ENCODE measurements at places on chromosomes 11 and 22. TPM values are rescaled to one million over a fixed set of nuclear protein-coding genes. Genes with fewer than 3 reads are reported as not detected.

DNA sequence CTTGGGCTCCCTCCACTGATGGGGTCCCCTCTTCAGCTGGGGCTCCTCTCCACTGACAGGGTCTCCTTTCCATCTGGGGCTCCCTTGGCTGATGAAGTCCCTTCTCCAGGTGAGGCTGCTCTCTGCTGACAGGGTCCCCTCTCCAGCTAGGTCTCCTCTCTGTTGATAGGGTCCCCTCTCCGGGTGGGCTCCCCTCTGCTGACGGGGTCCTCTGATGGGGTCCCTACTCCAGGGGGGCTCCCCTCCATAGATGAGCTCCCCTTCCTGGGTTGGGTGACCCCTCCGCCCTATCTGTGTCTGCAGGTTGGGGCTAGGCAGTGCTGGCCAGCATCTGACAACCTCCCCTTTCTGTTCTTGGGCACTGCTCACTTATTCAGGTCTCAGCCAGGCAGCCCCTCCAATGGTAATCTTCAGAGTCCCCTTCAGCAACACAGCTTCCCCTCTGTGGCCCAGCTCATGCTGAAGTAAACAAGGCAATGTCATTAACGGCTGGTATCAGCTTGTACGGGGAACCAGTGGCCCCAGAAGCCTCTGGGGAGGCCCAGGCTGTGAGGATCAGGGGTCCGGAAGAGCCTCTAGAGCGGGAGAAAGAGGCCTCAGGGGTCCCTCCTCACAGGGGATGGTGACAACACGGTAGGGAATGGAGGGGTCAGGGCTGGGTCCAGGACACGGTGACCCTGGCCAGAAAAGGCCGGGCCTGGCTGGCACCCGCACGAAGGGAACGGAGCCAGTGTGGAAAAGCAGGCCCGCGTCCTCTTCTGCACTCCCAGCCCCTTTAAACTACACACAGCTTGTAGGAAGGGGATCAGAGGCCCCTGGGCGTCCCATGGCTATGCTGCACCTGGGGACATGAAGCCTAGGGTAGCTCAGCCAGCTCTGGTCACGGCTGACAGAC is 9.6 kb upstream of the CD81 start:
- peaks cover 6% of the 10 kb centered on the region for H3K4me1 ChIP-seq
- no peak overlapping the region for H3K27ac ChIP-seq
- H3K36me3 ChIP-seq = no peaks in the 10 kb centered on the region
- no peaks in the 10 kb centered on the region for H3K27me3 ChIP-seq

CDC42EP1 gene
- total RNA-seq = 73.2 TPM

GRCh38 chr22:39308614-39309363 is 10.6 kb downstream of the RPL3 start:
- no peaks in the 10 kb centered on the region for H3K27me3 ChIP-seq
- H3K4me3 ChIP-seq = no peak overlapping the region

DNA sequence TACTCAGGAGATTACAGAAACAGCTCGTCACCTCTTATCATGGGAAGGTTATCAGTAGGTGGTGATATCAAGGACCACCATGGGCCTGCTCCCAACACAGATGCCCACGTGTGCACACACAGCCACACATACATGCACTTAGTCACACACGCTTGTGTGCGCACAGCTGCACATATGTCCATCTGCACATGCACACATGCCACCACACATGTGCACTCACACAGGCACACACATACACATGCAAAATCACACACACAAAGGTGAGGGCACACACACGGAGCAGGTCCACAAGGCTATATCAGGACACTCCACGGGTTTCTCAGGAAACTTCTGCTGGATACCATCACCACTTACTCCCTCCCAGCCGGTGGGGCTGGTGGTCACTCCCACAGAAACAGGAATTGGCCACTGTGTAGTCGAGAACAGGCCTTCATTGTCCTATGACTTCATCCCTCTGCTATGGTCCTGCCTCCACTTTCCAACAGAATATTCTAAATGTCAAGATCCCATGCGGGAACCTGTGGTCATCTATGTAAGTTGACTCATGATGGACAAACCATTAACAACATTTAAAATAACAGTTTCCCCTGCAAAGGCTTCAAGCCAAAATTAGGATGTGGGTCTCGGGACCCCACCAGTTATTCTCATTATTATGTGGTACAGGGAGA is 2.2 kb downstream of the C11orf24 start:
- no peak overlapping the region for H3K4me3 ChIP-seq
- no peaks in the 10 kb centered on the region for H3K27me3 ChIP-seq
- no peak for DNase-seq

DNA sequence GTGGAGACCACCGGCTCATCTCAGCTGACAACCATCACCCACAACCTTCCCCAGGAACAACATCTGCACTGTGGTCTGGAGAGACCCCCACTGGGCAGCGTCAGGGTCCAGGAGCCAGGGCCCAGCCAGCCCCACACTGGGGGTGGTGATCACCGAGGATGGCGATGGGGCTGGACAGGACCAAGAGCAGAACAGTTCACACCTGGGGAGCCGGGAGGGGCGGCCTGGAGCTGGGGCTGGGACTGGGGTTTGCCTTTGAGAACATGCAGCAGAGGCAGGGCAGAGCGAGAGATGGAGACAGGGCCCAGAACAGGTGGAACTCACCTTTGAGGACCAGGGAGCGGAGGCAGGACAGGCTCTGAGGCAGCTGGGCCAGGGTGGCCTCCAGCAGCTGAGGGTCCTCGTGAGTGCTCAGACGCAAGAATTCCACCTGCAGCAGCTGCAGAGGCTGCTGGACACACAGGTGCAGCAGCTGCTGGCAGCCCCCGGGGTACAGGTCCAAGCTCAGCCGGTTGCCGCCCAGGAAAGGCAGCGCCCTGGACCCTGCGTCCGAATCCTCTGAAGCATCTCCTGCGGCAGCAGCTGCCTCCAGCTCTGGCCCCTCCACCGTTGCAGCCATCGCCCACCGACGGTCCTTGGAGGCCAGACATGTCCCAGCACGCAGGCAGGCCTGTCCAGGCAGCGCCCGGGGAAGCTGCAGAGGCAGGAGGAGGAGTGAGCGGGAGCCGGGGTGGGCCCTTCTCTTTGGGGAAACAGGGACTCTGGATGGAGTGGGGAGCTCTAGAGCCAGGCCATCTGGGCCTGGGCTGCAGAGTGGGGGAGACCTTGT is 1.0 kb downstream of the PIDD1 start:
- no peak overlapping the region for H3K27ac ChIP-seq
- H3K36me3 ChIP-seq = no peaks in the 10 kb centered on the region
- peaks cover 35% of the 10 kb centered on the region for H3K4me1 ChIP-seq
- no peaks in the 10 kb centered on the region for H3K27me3 ChIP-seq
- no peak for DNase-seq

GRCh38 chr22:30260276-30260675 is 6.4 kb downstream of the OSM start:
- H3K4me1 ChIP-seq = peaks cover 14% of the 10 kb centered on the region
- H3K36me3 ChIP-seq = no peaks in the 10 kb centered on the region
- DNase-seq = no peak

- H3K27ac ChIP-seq = peak overlapping the region; percentile 74
- peak; percentile 80 for DNase-seq
- H3K4me1 ChIP-seq = peaks cover 49% of the 10 kb centered on the region
Measured at GRCh38 chr11:65274735-65275682, 13.2 kb downstream of the POLA2 start.

- DNase-seq = no peak
- no peaks in the 10 kb centered on the region for H3K4me1 ChIP-seq
- H3K36me3 ChIP-seq = no peaks in the 10 kb centered on the region
- H3K4me3 ChIP-seq = no peak overlapping the region
- no peaks in the 10 kb centered on the region for H3K27me3 ChIP-seq
Measured at GRCh38 chr11:103637295-103637694, 399.1 kb upstream of the DDI1 start.

DNA sequence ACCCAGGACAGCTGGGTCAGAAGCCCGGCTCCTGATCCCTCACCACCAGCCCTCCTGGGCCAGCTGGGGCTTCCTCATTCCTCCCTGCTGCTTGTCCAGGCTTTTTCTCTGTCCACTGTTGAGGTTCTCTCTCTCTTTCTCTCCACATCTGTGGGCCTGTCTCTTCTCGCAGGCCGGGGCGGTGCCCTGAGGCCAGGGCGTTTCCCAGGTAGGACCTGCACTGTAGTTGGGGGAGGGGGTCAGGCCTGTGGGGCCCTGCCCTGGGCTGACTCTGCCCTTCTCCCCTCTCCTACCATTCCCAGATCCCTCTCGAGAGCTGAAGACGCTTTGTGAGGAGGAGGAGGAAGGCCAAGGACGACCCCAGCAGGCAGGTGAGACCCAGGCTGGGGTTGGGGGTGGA is 4.9 kb downstream of the EHBP1L1 start:
- no peaks in the 10 kb centered on the region for H3K27me3 ChIP-seq
- no peak overlapping the region for H3K4me3 ChIP-seq
- no peak for DNase-seq
- no peak overlapping the region for H3K27ac ChIP-seq

DNA sequence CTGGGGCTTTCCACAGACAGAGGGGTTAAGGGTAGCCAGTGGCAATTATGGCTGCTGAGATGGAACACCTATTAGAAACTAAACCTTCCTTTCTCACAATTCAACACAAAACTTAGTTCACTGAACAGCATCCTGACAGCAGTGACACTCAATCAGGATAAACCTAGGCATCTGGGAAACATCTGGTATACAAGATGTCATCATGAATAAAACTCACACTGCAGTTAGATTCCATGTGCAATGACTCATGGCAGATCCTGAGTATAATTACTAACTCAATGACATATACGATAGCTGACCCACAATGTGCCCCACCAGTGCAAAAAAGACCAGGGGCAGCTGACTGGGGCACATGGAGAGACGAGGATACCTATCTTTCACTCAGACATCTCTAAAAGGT is 17.7 kb downstream of the RBFOX2 start:
- H3K4me1 ChIP-seq = peaks cover 35% of the 10 kb centered on the region

GRCh38 chr11:12794576-12795230 is 120.5 kb downstream of the TEAD1 start:
- H3K27me3 ChIP-seq = no peaks in the 10 kb centered on the region
- DNase-seq = no peak
- H3K27ac ChIP-seq = no peak overlapping the region
- H3K4me1 ChIP-seq = peaks cover 33% of the 10 kb centered on the region
- no peaks in the 10 kb centered on the region for H3K36me3 ChIP-seq

GRCh38 chr11:66886671-66887221 is 29.9 kb downstream of the LRFN4 start:
- H3K4me1 ChIP-seq = peaks cover 8% of the 10 kb centered on the region
- no peak overlapping the region for H3K27ac ChIP-seq
- H3K36me3 ChIP-seq = no peaks in the 10 kb centered on the region
- no peak for DNase-seq

DNA sequence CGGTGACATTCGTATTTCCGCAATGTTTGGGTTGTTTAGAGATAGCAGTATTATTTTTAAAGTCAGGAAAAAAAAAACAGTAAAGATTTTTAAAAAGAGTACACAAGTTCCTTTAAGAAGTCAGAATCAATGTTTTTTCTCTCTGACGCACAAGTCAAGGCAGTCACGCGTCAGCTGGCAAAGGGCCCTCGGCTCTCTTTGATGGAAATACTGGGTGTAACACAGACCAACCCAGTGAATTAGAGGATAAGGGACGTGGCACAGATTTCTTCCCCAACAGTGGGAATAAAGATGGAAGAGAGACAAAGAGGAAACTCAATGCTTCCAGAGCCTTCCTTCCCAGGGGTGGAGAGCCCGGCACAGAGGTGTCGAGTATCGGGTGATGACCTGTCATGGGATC is 13.4 kb downstream of the ASCC2 start:
- H3K27ac ChIP-seq = no peak overlapping the region
- DNase-seq = no peak
- peaks cover 15% of the 10 kb centered on the region for H3K4me1 ChIP-seq
- H3K27me3 ChIP-seq = no peaks in the 10 kb centered on the region

ART1 gene
- total RNA-seq = not detected

GRCh38 chr11:68051191-68052136 is 12.6 kb downstream of the TCIRG1 start:
- no peaks in the 10 kb centered on the region for H3K27me3 ChIP-seq
- no peaks in the 10 kb centered on the region for H3K36me3 ChIP-seq
- peak overlapping the region; percentile 65 for H3K27ac ChIP-seq
- peak; percentile 18 for DNase-seq
